T-cell (primary cell): ENCODE measurements at places on chromosomes 4 and X.

- DNase-seq, result no peak
Observed at GRCh38 chr4:57070461-57070860, 39.7 kb downstream of the IGFBP7 start.

DNA sequence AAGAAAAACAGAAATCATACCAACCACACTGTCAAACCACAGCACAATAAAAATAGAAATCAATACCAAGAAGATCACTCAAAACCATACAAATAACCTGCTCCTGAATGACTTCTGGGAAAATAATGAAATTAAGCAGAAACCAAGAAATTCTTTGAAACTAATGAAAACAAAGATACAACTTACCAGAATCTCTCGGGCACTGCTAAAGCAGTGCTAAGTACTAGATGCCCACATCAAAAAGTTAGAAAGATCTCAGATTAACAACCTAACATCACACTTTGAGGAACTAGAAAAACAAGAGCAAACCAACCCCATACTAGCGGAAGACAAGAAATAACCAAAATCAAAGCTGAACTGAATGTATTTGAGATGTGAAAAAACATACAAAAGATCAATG lies 33.2 kb downstream of the AWAT2 start:
- DNase-seq, result no peak

DNA sequence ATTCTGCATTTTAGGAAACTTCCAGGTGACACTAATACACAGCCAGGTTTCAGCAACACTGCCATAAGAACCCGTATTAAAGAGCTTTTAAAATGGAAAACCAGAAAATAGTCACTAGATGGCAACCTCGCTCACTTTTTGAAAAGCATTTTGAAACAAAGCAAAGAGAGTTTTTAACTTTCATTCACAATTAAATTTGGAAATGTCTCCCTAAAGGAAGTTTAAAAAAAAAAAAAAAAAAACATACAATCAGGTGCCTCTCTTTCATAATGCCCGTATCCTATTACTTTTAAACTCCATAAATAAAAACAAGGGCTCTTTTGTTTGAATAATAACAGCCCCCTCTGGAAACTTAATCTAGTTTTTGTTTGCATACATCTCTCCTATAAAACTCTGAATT lies 20.3 kb downstream of the MEPE start:
- no peak for DNase-seq

DNA sequence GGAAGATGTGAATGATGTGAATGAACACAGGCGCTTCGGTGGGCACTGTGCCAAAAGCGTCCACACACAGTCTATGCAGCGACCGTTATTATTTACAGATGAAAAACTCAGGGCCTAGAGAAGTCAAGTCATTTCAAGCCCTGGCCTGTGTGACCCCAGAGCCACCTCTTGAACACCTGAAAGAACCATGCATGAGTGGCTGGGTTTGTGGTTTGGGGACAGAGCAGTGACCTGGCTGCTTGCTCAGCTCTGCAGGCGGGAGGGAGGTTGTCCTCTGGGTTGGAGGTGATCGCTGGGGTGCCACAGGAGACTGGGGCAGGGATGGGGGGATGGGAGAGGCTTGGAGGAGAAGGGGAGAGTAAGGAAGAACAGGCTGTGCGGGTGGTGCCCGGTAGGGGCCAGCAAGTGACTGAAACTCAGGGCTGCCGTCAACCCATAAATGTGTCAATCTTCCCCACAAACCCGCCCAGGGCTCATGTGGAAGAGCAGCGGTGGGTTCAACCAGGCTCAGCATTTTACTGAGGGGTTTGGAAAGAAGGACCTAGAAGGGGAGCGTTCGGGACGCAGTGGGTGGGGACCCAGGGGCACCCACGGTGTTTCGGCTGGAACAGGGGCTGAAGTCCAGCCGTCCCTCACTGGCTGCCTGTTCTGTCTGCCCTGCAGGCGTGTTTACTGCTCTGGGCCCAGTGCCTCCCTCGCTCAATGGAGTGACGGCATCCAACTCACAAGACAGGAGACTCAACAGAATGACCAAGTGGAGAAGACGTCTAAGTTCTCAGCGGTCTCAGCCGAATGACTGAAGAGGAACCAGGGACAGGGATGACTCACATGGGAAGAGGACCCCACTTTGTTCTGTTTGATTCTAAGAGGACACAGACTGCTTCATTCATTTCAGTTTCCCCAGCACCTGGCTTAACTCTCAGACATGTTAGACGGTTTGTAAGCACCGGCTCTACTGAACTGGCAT lies 167.8 kb downstream of the AFAP1 start:
- DNase-seq, result no peak

GRCh38 chr4:22686141-22686540 lies 6.6 kb upstream of the GBA3 start:
- no peak for DNase-seq

- no peak for DNase-seq
Observed at GRCh38 chr4:185870366-185870765, 58.4 kb upstream of the SORBS2 start.

DNA sequence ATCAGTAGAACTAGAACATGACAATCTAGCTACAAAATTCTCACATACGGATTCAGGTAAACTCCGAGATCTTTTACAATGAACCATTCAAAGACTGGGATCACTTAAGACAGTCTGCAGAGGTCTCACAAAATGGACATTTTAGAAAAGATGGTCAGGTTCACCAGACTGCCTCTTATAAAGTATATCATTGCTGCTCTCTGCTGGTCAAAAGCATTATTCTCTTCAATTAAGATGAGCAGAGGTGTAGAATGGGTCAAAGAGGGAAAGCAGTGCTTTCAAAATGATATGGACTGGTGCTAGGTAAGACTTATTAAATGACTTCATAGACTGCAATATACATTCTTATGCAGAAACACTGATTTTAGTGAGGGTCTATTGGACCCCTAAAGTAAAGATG lies 434.7 kb downstream of the PACRGL start:
- no peak for DNase-seq

GRCh38 chr4:37951461-37952352 lies 8.5 kb upstream of the PTTG2 start:
- DNase-seq, result no peak

- peak; percentile 42 for DNase-seq
Observed at GRCh38 chrX:119755981-119756533, 2.3 kb upstream of the SOWAHD start.

DNA sequence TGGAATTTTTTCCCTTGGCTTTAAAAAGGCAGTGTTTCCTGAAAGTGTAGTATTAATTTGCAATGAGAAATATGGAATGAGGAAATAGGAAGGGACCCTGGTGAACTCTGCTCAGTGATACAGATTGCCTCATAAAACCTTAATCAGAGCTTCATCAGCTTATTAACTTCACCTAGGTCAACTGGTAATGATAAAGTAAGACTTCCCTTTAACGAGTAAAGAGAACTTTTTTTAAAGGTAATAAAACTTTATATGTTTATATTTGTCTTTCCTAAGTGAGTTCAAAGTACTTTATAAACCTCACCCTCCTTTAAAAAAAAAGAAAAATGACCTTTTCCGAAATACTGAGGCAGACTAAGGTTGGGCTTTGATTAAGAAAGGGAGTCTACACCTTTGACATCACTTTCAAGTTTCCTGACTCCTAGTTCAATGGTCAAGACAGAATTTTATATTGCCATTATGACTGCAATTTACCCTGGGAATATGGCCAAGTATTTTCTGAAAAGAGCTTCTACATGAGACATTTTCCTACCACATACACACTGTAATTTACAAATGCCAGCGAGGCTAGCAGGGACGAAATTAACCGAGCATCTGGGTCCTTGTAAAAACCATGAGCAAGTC lies 706.3 kb upstream of the TENM3 start:
- no peak for DNase-seq

DNA sequence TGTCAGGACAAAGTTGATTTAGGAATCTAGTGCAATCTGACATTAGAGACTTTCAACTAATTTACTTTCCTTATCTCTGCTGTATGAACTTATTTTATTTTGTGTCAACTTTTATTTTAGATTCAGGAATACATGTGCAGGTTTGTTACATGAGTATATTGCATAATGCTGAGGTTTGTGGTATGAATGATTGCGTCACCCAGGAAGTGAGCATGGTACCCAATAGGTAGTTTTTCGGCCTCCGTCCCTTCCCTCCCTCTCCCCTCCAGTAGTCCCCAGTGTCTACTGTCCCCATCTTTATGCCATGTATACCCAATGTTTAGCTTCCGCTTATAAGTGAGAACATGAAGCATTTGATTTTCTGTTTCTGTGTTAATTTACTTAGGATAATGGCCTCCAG lies 68.7 kb upstream of the TEX13D start:
- no peak for DNase-seq

- DNase-seq, result no peak
Observed at GRCh38 chr4:187366530-187366929, 629.0 kb upstream of the ZFP42 start.

DNA sequence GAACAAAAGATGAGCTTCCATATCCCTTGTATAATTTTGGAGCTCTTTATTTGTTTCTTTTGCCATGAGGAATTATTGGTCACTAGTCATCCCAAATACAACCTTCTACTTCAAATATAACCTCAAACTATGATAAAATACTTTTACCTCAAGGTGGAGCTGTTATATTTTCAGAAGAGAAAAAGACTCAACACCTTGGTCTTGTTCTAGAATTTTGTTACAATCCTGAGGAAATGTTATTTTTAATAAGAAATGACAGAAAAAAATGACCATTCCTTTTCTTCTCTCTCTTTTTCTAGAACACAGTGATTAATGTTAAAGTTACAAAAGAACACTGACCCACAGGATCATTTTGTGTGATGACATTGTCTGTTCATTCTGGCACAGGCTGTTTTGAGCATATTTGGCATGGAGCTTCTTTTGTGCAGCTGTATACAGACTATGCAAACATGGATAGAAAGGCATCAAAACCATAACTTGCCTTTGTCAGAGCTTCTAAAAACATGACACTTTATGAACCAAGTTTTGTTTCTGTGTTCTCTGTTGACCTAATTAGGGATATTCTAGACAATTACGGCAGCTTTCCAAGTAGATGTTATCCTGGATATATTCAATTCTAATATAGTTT lies 159.6 kb upstream of the CTSO start:
- DNase-seq, result no peak

- no peak for DNase-seq
Observed at GRCh38 chr4:111712093-111712677, 433.1 kb upstream of the FAM241A start.

GRCh38 chr4:69714086-69714485 lies 46.3 kb downstream of the SULT1B1 start:
- DNase-seq, result no peak

DNA sequence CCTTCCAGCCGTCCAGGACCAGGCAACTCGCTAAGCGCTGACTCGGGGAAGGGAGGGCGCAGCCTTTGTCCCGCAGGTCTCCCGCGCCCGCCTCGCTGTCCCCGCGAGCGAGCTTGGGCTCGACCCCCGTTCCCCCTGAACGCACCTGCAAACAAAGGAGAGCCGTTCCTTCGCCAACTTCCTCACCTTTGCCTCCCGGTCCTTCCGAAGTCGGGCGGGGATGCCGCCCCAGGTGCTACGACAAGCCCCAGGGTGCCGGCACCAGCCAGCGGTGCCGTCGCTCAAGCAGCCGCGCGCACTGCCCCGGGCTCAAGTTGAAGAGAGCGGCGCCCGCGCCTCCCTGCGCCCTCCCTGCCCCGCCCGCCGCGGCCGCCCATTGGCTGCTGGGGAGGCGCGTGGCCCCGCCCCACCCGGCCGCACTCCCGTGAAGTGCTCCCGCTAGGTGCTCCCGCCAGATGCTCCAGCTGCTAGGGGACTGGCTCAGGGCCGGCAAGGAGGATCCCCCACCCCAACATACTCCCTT lies 107.1 kb downstream of the NSUN7 start:
- peak; percentile 32 for DNase-seq

- DNase-seq, result no peak
Observed at GRCh38 chr4:77347351-77347966, 190.5 kb downstream of the CCNG2 start.

- DNase-seq, result no peak
Observed at GRCh38 chrX:6810776-6811175, 275.9 kb upstream of the VCX3A start.

- DNase-seq, result no peak
Observed at GRCh38 chrX:23844502-23845138, 61.6 kb downstream of the SAT1 start.

DNA sequence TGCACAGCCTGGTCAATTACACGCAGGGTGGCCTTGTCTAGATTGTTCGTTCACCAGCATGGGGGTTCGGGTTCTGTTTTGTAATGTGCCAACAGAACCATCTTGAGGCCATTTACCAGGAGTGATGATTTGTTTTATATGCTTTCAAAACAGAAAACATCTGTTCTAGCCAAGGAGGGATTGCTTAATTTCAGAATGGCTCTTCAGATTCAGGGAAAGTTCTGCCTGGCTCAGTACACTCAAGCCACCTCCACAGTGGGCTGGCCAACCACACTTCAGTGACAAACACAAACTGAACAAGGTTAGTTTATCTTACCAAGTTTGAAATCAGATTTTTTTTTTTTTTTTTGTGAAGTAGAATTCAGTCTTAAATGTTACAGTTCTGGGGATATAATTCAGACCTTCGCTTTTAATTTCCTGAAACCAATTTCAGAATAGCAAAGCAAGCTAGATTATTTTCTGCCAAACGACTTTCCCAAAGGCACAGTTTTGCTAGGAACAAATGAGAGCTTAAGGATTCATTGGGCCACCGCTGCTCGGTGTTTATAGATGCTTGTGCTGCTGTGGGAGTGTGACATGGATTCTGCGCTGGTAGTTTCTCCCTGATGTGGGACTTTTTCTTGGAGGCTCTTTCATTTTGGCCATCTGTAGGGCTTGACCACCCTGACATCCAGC lies 23.4 kb downstream of the SMS start:
- DNase-seq, result no peak

DNA sequence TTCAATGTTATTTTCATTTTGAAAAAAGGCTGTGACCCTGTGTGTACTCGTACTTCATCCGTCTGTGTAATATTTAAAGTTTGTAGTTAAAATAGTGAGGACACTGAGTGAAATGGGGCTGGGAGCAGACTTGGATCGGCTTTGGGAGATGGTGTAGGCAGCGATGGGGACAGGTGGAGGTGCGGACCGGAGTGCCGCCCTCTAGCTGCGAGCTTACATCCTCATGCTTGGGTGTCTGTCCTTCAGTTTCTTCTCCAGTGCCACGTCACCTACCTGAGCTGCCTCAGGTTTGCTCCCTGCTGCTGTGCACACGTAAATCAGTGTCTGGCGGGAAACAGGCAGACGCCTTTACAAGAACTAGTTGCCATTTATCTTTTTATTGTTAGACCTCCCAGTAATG lies 146.1 kb downstream of the GPR143 start:
- no peak for DNase-seq

- DNase-seq, result no peak
Observed at GRCh38 chrX:33078273-33078672, 133.1 kb downstream of the DMD start.

- no peak for DNase-seq
Observed at GRCh38 chr4:104868958-104869357, 277.7 kb upstream of the TET2 start.

GRCh38 chr4:93092765-93093164 lies 735.8 kb upstream of the ATOH1 start:
- no peak for DNase-seq

DNA sequence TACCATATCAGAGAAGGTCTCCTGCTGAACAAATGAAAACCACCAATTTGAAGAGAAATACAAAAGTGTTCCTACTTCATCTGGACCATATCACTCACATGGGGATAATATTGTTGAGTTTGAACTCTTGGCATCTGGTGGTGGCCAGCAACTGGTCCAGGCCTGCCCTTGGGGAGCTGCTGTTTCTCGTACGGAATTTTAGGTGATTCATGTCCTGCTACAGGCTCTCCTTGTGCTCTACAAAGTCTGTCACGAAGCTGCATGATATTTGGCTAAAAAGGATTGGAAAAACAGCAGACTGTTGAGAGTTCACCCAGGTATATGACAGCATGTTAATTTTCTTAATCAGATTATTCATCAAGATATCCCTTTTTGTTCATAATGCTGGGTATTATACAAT lies 42.2 kb downstream of the SEC31A start:
- DNase-seq, result no peak

GRCh38 chr4:37465296-37465695 lies 220.8 kb downstream of the NWD2 start:
- DNase-seq, result no peak
